ENCODE measurements at places on chromosomes 16 and 17.

GRCh38 chr16:22813223-22813947 is 577 bp upstream of the HS3ST2 start:
- DNase-seq = no peak

DNA sequence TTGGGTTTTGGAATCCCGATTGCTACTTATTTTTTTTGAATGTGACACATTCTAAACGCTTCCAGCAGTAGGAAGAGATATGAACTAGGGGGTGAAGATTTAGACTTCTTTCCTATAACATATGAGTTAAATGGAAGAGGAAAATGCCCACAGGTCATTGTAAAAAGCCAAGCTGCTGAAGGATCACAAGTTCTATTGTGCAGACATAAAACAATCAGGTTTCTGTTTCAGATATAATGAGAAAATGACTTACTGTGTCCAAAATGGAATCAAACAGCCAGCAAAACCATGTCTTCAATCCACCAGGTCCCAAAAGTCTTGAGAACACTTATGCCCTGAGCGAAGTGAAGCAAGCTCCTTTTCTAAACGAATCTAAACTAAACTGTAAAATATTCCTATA is 157.0 kb upstream of the SOX9 start:
- no peak for DNase-seq

- DNase-seq = no peak
Measured at GRCh38 chr16:2357331-2357730, 16.8 kb upstream of the ABCA3 start.

- DNase-seq = no peak
Measured at GRCh38 chr16:12130691-12131290, 154.3 kb downstream of the SNX29 start.

- no peak for DNase-seq
Measured at GRCh38 chr17:81200695-81201580, 21.8 kb downstream of the CEP131 start.

DNA sequence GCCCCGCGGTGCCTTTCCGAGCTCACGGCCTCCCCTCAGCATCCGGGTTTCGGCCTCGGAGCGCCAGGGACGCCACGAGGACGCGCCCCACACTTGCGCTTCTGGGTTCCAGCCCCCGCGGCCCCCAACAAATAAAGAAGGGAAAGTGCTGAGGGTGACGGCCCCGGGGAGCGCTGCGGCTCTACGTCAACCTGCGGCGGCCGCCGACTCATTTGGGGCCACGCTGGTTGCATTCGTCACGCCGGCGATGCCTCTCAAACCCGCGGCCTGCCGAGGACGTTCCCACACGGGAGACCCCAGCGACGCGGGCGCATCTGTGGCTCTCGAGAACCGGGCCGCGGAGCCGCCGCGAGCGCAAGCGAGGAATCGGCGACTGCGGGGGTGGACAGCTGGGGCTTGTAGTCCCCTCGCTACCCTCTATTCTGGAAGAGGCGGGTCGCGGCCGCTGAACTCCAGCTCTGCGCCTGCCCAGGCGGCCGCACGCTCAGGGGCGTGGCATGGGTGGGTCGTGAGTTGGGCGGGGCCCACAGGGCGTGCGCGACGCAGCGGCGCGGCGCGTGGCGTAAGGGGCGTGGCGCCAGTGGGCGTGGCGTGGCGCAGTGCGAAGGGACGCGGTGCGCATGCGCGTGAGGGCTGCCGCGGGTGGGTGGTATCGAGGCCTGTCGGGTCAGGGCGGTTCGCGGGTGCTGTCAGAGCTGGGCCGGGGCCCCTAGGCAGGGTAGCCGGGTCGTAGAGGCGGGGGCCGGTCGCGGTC is at the start of gene AMZ2:
TSS of gene AMZ2 (plus strand) at position 599 of the 754 bp plus-strand sequence. CDS start 2,145 bp downstream, outside the sequence.
- DNase-seq = peak; percentile 95

GRCh38 chr17:50564916-50565315 is 4.4 kb downstream of the CACNA1G start:
- no peak for DNase-seq

Data from stimulated activated CD8-positive, alpha-beta memory T cell treated with anti-CD3 and anti-CD28 coated beads, Interleukin-2, amount 100 ng/mL, for 1 hour (primary cell).